ENCODE measurements at places on chromosomes 2 and 18. TPM values are rescaled to one million over a fixed set of nuclear protein-coding genes. Genes with fewer than 3 reads are reported as not detected.

The ZNF532 gene
- 3.4 TPM for total RNA-seq

- no peak for DNase-seq
- no peak overlapping the region for H3K4me3 ChIP-seq
- H3K36me3 ChIP-seq = no peaks in the 10 kb centered on the region
- no peak overlapping the region for H3K27ac ChIP-seq
- H3K27me3 ChIP-seq = peaks cover 76% of the 10 kb centered on the region
- H3K4me1 ChIP-seq = peaks cover 6% of the 10 kb centered on the region
These were observed 584 bp downstream of the C2orf72 start for GRCh38 chr2:231037731-231038482.

GRCh38 chr18:48901145-48902022 is 49.4 kb downstream of the SMAD7 start:
- no peak for DNase-seq
- H3K27me3 ChIP-seq = peaks cover 7% of the 10 kb centered on the region
- H3K4me1 ChIP-seq = peaks cover 13% of the 10 kb centered on the region

The TMEM182 gene
- 2.2 TPM for total RNA-seq

The UGT1A5 gene
- not detected for total RNA-seq

The PID1 gene
- not detected for total RNA-seq

The HOXD1 gene
- not detected for total RNA-seq

The RNF152 gene
- total RNA-seq = 0.03 TPM

The GAREM1 gene
- 0.18 TPM for total RNA-seq

The SMYD1 gene
- not detected for total RNA-seq

Data from activated CD4-positive, alpha-beta memory T cell treated with anti-CD3 and anti-CD28 coated beads, Interleukin-2, amount 10 ng/mL, durations not matched to agents 7 days and 5 days (primary cell).